ENCODE measurements at places on chromosomes 7 and 10.

GRCh38 chr7:37376386-37376785 lies 72.3 kb downstream of the ELMO1 start:
- DNase-seq: no peak

- no peak for DNase-seq
Observed at GRCh38 chr10:118912961-118913600, 116.4 kb upstream of the NANOS1 start.

- no peak for DNase-seq
Observed at GRCh38 chr7:99469381-99470065, 3.2 kb upstream of the ZNF789 start.

DNA sequence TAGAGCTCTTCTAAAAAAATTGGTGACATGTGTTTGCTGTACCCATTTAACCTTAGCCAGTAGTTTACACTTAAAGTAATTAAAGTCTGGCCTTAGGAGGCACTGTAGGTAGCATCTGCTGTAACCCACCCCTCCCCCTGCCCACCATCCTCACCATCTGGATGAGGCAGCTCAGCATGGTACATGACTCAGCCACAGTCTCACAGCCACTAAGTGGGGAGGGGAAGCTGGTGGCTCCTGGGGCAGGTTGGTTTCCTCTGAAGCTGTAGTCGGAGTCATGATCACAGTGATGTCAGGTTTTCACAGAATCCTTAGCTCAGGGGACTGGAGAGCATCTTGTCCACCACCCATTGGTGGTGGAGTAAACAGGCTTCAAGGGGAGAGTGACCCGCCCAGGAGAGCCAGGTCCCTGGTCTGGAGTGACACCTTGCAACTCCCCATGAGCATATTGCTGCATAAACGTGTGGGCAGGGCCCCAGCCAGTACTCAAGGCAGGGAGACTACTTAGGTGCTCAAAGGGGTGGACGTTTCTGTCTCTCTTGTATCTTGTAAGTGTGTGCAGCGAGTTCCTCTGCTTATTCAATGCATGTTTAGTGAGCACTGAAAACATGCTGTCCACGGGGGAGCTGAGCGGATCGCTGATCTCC lies 125.9 kb downstream of the GRK5 start:
- no peak for DNase-seq

GRCh38 chr10:13567030-13567429 lies 19.7 kb upstream of the PRPF18 start:
- DNase-seq: no peak

- no peak for DNase-seq
Observed at GRCh38 chr7:8921807-8922206, 488.4 kb downstream of the NXPH1 start.

DNA sequence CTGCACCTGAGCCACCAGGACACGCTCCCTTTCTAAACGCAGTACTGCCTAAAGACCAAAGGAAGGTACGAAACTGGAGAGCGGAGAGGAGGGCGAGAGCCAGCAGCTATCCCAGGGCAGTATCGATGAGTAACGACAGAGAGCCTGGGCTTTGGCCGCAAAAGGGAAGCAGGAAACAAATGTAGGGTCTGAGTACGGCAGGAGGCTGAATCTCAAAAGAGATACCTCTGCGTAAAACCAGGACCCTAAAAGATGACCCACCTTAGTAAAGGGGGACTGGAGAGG lies 20.4 kb downstream of the PARP12 start:
- no peak for DNase-seq

DNA sequence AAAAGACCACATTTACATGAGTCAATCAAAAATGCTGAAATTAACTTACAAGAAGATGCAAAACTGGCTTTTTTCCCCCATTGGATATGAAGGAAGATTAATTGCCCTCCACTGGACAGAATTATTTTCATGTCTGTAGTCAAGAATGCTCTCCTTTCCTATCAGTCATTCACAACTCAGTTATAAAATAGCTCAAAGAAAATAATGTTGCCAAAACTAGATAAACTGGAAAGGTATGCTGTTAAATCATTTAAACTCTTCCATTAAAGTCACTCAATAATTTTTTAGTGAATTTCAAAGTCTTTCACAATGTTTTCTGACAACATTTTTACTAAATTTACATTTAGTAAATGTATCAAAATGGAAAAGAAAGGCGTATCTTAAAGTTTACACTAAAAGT lies 384.5 kb downstream of the HGF start:
- no peak for DNase-seq

DNA sequence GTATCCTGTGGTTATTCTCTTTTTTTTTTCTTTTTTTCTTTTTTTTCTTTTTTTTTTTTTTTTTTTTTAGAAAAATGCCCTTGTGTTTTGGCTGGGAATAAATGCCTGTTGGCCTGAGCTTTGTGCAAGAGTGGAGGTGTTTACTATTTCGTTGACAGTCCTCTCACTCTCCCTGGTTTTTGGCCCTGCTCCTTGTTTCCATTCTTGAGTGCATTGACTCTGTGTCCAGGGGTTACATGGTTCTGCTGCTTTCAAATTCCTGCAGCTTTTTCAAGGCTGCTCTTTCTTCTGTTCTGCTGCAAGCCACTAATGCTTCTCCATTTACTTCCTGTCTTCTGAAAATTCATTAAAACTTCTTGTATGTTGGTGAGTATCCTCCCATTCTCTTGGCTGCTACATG lies 59.7 kb upstream of the TBX20 start:
- no peak for DNase-seq

DNA sequence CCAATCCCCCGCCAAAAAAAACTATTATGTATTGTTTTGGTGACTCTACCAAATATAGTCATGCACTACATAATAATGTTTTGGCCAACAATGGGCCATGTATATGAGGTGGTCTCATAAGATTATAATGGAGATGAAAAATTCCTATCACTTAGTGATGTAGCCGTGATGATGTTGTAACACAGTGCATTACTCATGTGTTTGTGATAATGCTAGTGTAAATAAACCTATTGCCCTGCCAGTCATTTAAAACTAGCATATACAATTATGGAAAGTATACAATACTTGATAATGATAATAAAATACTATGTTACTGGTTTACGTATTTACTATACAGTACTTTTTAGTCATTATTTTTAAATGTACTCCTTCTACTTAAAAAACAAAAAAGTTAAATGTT lies 101.5 kb downstream of the SLC25A40 start:
- DNase-seq: no peak

- DNase-seq: no peak
Observed at GRCh38 chr7:66150471-66150870, 35.8 kb downstream of the CRCP start.

DNA sequence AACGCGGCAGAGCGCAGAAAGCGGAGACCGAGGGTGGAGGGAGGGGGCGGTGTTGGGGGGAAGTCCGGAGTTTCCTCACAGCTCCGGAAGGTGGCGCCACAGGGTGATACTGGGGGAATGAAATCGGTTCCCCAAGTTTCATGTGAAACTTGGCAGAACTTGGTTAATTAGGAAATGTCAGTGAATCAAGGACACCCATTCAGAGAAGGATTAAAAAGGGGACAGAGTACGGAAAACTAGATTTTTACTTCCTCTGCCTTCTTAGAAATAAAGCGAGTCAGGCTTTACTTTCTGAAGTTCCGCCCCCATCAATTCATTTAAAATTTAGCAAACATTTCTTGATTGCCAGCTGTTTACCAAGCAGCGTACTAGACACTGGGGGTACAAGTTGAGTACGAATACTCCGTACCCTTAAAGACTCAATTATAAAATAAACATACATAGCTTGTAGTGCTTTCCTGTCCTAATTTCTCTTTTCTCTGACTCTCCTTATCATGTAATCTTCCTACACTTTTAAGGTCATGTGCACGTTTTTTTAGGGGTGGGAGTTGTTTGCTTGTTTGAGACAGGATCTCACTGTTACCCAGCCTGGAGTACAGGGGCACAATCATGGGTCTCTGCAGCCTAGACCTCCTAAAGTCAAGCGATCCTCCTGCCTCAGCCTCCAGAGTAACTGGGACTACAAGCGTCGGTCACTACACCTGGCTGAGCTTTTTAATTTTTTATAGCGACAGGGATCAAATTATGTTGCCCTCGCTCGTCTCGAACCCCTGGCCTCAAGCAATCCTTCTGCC lies 644 bp upstream of the ABI1 start:
- no peak for DNase-seq

DNA sequence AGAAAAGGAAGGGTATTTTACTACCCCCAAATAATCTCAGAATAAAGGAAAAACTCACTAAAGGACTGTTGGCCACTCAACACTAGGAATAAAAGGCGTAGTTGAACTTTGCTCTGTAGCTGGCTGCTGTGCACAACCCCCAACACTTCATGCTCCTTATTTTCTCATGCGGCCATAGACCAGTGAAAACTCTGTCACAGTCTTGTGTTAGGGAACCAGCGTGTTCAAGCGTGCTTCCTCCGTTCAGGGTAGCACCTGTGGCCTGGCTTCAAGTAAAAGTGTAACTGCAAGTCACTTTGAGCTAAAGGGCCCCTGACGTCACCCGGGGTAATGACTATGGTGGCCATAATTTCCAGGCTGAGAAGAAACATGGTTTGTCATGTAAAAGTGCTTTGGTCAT lies 27.0 kb downstream of the BLNK start:
- DNase-seq: no peak

GRCh38 chr7:108014747-108015682 lies 12.1 kb upstream of the LAMB1 start:
- DNase-seq: no peak

DNA sequence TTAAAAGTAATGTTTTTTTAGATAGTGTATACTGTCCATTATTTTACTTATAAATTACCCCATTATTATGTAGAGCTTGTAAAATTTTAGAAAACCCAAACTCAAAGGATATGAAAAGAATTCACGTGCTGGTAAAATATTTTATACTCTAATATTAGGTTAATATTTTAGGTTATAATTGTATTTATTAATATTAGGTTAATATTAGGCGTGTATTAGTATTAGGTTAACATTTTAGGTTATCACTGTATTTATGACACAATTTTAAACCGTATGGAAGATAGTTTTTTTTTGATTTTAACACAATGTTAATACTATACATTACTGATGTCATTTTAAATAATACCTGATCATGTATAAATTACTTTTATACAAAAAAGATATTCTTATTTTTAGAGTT lies 48.5 kb downstream of the ARL4A start:
- no peak for DNase-seq

GRCh38 chr10:5243521-5243987 lies 46.9 kb downstream of the AKR1C4 start:
- DNase-seq: no peak

DNA sequence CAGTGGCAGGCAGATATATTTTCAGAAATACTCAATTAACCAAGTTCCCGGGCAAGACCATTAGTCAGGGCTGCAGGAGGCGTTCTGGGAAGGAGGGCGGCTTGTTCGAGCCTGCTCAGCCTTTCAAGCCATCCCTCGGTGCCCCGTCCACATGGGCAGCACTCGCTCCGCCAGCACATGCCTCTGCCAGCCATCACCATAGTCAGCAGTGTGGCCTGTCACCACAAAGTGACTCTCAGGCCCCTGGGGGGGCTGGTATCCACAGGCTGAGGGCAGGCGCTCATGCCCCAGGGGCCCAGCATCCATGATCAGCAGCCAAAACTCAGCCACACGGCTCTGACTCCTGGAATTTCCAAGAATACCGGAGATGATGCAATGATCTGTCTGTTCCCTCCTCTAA lies 81.9 kb downstream of the CHST15 start:
- no peak for DNase-seq

DNA sequence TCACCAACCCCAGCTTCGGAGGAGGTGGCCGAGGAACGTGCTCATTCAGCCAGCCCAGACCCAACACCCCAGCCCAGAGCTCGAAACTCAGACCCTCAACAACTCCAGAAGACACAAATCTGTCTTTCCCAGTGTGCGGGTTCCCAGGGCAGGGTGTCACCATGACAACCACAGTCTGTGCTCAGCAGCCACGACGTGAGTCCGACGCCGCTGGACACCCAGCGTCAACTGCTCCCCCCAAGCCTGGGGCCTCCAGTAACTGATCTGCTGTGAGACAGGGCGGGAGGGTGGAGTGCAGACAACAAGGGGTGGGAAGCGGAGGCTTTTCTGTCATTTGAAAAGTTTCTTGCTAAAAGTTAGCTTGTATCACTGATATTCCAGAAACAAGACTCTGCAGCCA lies 167.2 kb downstream of the MAD1L1 start:
- no peak for DNase-seq

GRCh38 chr7:27164367-27165088 lies 809 bp downstream of the HOXA9 start:
- peak; percentile 19 for DNase-seq

DNA sequence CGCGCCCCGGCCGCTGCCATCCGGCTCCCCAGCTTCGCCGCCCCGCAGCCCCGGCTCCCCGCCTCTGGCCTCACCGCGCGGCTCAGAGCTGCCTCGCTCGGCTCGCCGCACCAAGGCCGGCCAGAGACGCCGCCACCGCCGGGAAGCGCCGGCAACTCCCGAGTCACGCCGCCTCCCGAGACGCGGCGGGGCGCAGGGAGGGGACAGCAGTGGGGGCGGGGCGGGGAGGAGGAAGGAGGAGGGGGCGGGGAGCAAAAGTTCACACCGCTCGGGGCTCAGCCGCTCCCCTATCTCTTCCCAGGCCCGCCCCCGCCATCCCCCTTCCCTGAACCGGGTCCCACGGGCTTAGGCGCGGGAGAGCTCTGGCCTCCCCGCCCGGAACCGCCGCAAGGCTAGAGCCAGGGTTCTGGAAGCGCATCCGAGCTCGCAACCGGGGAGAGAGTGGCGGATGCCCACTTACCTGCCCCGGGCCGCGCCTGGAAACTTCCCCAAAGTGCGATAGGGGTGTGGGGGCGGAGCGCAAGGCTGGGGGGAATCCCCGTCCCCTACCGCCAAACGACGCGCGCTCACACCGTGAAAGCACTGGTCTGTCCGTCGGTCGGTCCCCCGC lies 1.0 kb downstream of the CHST15 start:
- DNase-seq: no peak

- DNase-seq: no peak
Observed at GRCh38 chr10:802506-802905, 113.0 kb upstream of the DIP2C start.

- DNase-seq: no peak
Observed at GRCh38 chr7:135193615-135194081, 17.7 kb downstream of the WDR91 start.

DNA sequence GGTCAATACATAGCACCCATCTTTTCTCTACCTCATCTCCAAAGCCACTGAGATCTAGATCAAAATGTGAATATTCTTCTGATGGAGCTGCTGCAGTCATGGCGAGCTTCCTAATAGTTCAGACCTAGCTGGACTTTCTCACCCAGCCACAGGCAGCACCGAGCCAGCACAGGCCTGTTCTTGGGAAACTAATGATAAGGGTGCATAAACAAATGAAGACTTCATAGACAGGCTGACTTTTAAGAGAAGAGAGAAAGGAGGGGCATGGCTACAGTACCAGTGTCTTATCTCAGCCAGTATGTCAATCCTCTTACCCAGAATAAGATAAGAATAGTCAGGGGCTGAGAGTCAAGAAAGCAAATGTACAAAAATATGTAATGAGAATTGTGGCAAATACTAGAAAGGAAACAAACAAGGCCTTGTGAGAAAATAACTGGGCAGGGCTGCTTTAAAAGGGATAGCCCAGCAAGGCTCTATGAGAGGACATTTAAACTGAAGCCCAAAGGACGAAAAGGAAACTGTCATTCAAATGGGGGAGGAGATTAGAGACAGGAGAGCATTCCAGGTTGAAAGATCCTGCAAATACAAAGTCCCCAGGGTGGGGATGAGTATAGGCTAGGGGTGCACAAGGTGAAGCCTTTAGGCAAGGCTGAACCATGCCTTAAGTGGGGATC lies 21.8 kb upstream of the CDK14 start:
- no peak for DNase-seq

Measured in cortex of kidney (tissue), 1 donor.